ENCODE measurements at places on chromosomes 3 and 15.

- peak; percentile 34 for DNase-seq
These were observed 73.0 kb downstream of the ATP10A start for GRCh38 chr15:25790000-25790660.

DNA sequence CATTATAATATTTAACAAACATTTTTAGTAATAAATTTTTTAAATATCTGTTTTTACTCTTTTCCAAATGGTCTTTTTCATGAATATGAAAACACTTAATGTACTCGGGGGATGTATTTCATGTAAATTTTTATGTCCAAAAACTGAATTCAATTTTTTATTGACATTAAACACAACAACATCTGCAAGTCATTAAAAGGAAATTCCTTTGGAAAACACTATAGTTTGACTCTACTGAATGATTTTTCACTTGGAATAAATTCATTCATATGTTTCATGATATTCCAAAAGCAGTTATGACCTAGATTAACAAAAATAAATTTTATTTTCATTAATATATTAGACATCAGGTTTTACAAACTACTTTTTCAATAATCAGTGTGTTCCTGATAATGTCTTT lies 239.8 kb upstream of the AGTR1 start:
- no peak for DNase-seq

DNA sequence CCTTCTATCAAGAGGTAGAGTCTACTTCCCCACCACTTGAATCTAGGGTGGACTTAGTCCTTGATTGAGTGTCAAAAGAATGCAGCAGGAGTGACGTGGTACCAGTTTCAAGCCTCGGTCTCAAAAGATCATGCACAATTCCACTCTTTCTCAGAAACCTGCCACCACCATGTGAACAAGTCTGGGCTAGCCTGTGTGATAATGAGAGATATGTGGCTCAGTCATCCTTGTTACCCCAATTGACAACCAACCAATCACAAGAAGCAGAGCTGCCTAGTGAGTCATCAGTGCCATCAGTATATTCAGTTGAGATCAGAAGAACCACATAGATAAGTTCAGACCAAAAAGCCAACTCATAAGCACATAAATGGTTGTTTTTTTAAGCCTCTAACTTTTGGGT lies 374.5 kb downstream of the IL20RB start:
- no peak for DNase-seq

- no peak for DNase-seq
These were observed 68.0 kb upstream of the NAALADL2 start for GRCh38 chr3:174791161-174791560.

DNA sequence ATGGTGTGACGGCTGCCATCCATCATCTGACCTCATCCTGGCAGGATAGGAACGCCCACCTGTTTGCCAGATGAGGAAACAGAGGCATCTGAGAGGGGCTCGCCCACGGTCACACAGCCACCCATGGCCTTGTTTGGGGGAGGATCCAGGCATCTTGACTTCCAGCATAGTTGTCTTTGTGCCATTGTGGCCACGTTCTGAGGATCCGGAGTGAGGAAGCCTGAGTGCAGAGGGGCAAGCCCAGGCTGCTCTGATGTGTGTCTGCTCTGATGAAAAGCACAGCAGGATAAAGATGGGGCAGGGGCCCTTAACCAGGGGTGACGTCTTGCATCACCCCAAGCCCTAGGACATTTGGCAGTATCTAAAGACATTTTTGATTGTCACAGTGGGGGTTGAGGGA lies 58.7 kb downstream of the FGD5 start:
- DNase-seq = no peak

- DNase-seq = no peak
These were observed at the start of gene ZIC1 for GRCh38 chr3:147409143-147410115. Gene ZIC1 (plus strand): TSS chr3:147409365. CDS start chr3:147410113, 748 bp downstream.

Data from OCI-LY7 (cell line).